ENCODE measurements at places on chromosomes 4 and X. TPM values are rescaled to one million over a fixed set of nuclear protein-coding genes. Genes with fewer than 3 reads are reported as not detected.

- no peaks in the 10 kb centered on the region for H3K36me3 ChIP-seq
- H3K4me3 ChIP-seq = no peak overlapping the region
- no peaks in the 10 kb centered on the region for H3K27me3 ChIP-seq
- no peak overlapping the region for H3K27ac ChIP-seq
- no peak for DNase-seq
Observed at GRCh38 chrX:120290107-120290506, 21.2 kb downstream of the TMEM255A start.

GRCh38 chr4:55214172-55214571, 88.8 kb upstream of the KDR start:
- peaks cover 2% of the 10 kb centered on the region for H3K27me3 ChIP-seq
- DNase-seq = no peak

DNA sequence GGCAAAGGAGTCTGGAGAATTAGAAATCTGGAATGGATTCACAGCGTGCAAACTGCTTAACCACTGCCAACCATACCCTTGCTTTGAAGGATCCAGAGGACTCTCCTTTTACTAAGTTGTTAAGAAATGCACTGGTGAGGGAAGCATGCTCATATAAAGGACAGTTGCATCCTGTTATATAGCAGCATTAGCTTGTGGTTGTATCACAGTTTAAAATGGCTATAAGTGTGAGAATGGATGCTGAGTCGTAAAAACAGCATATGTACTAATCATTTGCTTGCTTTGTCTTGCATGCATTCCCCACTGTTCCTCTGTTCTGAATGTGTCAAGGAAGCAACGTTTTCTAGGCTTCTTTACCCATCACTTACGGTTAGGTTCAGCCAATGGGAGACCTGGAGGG, 101.1 kb downstream of the CXCL13 start:
- H3K4me3 ChIP-seq = no peak overlapping the region
- DNase-seq = no peak
- H3K27ac ChIP-seq = no peak overlapping the region
- no peaks in the 10 kb centered on the region for H3K27me3 ChIP-seq

Gene HMGN5
- 6.1 TPM for total RNA-seq

Gene SLC49A3
- 0.19 TPM for total RNA-seq

Gene PHOX2B
- not detected for total RNA-seq

DNA sequence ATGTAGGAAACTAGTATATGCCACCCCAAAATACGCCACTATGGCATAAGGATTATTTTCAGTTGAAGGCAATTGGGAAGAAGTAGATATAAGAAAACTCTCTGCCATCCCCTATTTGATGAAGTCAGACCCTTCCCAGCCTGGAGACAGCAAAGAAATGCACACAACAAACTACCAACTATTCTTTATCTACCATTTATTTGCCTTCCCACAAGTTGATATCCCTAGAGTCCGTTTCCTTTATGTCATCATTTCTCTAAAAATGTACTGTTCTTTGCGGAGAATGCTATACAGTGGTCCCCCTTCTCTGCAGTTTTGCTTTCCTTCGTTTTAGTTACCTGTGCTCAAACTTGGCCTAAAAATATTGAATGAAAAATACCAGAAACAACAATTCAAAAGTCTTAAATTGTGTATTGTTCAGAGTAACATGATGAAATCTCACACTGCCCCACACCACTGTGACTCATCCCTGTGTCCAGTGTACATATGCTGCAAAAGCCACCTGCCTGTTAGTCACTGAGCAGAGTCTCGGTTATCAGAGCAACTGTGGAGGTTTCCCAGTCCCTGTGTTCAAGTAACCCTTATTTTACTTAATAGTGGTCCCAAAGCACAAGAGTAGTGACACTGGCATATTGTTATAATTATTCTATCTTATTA, 152.3 kb downstream of the WDFY3 start:
- H3K4me1 ChIP-seq = no peaks in the 10 kb centered on the region
- no peak overlapping the region for H3K27ac ChIP-seq
- DNase-seq = no peak
- no peaks in the 10 kb centered on the region for H3K27me3 ChIP-seq
- H3K36me3 ChIP-seq = no peaks in the 10 kb centered on the region

Gene GAGE12H
- not detected for total RNA-seq

DNA sequence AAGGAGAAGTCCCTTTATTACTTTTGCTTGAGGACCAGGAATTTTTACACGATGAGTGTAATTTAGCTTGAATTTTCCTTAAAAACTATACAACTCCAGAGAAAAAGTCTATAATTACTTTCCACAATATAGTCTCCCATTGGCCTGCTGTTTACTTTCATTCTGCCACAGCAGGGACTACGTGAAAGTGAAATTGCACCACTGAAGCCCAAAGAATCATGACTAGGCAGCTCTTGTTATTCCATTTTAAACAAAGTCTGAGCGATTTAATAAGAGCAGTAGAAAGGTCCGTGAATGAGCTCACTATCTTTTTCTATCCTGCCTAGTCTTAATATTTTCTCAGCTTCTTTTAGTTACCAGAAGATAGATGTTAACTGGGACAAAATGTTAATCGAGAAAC, 68.6 kb downstream of the ADGRG4 start:
- no peak for DNase-seq
- no peak overlapping the region for H3K4me3 ChIP-seq
- no peaks in the 10 kb centered on the region for H3K27me3 ChIP-seq

- no peaks in the 10 kb centered on the region for H3K36me3 ChIP-seq
- H3K4me1 ChIP-seq = peaks cover 16% of the 10 kb centered on the region
- no peaks in the 10 kb centered on the region for H3K27me3 ChIP-seq
- peak overlapping the region; percentile 79 for H3K4me3 ChIP-seq
- peak overlapping the region; percentile 44 for H3K27ac ChIP-seq
Observed at GRCh38 chrX:64976673-64977040, 407 bp upstream of the ZC4H2 start.

Gene IL3RA
- 1.2 TPM for total RNA-seq

DNA sequence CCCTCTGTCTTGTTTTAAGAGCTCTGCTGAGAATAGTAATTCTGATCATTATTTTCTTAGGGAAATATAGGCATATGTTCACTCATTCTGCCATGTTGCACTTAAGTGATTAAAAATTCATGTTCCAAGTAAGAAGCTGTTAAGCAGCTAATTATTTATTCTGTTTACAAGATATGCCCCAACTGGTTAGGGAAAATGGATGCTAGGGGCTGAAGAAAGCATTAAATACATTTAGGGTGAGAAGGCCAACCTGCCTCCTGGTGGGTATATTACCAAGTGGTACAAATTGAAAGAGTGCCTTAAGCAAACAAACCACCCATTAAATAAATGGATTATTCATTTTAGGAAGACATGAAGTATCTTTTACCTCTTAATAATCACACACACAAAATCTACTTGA, 392.6 kb upstream of the EPHA5 start:
- H3K4me3 ChIP-seq = no peak overlapping the region
- H3K27ac ChIP-seq = no peak overlapping the region
- no peaks in the 10 kb centered on the region for H3K27me3 ChIP-seq
- no peaks in the 10 kb centered on the region for H3K4me1 ChIP-seq
- peaks cover 1% of the 10 kb centered on the region for H3K36me3 ChIP-seq

- no peak overlapping the region for H3K4me3 ChIP-seq
- H3K27ac ChIP-seq = no peak overlapping the region
- no peaks in the 10 kb centered on the region for H3K36me3 ChIP-seq
- no peaks in the 10 kb centered on the region for H3K4me1 ChIP-seq
Observed at GRCh38 chrX:153525451-153525850, 8.0 kb downstream of the ATP2B3 start.

DNA sequence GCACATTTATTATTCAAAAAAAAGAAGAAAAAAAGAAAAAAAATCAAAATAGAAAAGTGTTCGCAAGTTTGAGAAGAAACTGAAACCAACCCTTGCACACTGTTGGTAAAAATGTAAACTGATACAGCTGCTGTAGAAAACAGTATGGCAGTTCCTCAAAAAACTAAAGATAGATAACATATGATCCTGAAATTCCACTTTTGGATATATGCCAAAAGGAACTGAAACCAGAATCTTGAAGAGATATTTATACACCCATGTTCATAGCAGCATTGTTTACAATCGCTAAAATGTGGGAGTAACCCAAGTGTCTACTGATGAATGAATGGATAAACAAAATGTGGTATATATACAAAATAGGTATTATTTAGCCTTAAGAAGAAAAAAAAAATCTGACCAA, 155.4 kb downstream of the TBCK start:
- no peak overlapping the region for H3K4me3 ChIP-seq
- H3K27ac ChIP-seq = no peak overlapping the region
- no peaks in the 10 kb centered on the region for H3K27me3 ChIP-seq
- H3K36me3 ChIP-seq = peaks cover 53% of the 10 kb centered on the region
- no peaks in the 10 kb centered on the region for H3K4me1 ChIP-seq
- no peak for DNase-seq

DNA sequence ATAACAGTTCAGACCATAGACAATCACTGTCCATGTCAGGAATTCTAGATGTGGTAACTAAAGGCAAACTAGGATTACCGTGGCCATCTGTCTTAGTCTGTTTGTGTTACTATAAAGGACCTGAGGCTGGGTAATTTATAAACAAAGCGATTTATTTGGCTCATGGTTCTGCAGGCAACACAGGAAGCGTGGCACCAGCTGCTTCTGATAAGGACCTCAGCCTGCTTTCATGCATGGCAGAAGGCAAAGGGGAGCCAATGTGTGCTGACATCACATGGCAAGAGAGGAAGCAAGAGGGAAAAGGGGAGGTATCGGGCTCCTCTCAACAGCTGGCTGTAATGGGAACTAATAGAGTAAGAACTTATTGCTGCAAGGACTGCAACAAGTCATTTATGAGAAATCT, 376.7 kb downstream of the GPM6A start:
- no peaks in the 10 kb centered on the region for H3K4me1 ChIP-seq
- peak; percentile 10 for DNase-seq
- H3K27ac ChIP-seq = no peak overlapping the region
- H3K4me3 ChIP-seq = no peak overlapping the region
- no peaks in the 10 kb centered on the region for H3K36me3 ChIP-seq

Gene MYL5
- 13.0 TPM for total RNA-seq

DNA sequence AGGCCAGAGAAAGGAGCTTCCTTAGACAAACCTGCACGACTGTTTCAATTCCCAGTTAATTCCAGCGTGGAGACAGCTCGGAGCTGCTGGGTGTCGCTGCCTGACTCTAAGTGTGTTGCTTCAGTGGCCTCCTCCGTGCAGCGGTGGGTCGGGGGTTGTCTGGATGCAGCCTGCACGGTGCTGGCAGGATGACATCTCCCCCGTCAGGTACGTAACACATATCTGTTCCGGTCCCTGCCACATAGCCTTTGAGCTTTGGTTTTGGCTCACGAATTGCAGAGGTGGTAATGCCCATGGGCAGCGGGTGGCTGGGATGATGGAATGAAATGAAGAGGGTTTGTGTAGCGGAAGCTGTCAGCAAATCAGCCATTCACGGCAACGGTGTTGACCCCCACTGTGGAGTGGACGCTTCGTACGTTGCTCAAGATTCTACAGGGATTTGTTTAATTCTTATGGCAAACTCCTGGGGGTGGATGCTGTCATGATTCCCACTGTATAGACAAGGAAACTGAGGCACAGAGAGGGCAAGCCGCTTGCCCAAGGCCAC, 33.7 kb upstream of the HMX1 start:
- no peaks in the 10 kb centered on the region for H3K36me3 ChIP-seq
- no peak overlapping the region for H3K4me3 ChIP-seq
- DNase-seq = no peak
- no peak overlapping the region for H3K27ac ChIP-seq
- H3K4me1 ChIP-seq = no peaks in the 10 kb centered on the region

Gene HSFX3
- total RNA-seq = not detected

DNA sequence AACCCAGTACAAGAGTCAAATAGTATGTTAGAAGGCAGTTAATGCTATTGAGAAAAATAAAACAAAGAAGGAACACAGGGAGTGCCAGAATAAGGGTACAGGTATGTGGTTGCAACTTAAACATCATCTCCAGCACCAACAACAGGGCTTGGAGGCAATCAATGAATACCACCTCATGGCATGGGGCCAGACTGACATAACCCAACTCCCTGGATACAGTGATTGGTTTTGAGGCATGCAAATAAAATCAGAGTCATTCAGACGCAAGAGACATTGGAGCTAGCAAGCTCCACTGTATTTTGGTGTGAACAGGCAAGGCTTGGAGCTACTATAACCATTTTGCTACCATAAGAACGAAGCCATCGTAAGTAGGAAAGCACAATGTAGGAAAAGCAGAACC, 56.7 kb downstream of the PPP3CA start:
- no peak overlapping the region for H3K4me3 ChIP-seq
- no peaks in the 10 kb centered on the region for H3K27me3 ChIP-seq
- H3K27ac ChIP-seq = no peak overlapping the region
- peaks cover 31% of the 10 kb centered on the region for H3K4me1 ChIP-seq

Gene FAAH2
- total RNA-seq = 10.3 TPM

Gene USP17L13
- total RNA-seq = not detected

Gene CYP2U1
- 1.5 TPM for total RNA-seq

Gene RPS3A
- total RNA-seq = 3,296 TPM

Gene SERTM2
- not detected for total RNA-seq

DNA sequence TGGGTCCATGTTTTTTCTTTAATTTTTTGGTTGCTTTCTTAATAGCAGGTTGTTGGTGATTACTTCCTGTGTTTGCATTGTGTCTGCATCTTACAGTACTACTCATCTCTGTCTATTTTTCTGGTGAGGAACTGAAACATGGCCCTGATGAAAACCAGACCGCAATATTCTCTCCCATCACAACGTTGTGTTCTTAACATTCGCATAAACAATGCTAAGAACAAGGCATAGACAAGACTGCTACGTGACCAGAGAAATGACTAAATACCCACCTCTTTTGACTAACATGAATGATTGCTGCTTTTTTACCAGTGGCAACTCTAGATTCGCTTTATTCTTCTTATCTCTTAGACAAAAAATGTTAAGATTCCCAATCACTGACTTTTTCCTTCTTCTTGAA, 179.1 kb downstream of the GC start:
- DNase-seq = no peak
- no peaks in the 10 kb centered on the region for H3K4me1 ChIP-seq
- peaks cover 6% of the 10 kb centered on the region for H3K27me3 ChIP-seq

DNA sequence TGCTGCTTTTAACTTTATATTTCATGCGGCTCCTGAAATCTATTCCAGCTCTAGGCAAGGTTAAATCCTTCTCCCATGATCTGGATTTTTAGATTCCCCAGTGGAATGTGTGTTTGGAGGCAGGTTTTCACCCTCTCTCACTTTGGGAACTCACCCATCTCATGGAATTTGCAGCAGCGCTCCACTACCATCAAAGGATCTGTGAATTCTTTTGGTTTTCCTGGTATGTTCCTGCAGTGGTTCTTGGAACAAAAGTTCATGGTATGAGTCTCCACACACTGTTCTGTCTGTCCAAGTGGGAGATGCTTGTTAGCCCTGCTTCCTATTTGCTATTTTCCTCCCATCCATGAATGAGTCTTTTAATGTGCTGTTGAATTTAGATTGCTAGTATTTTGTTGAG, 14.0 kb downstream of the APOOL start:
- H3K4me3 ChIP-seq = no peak overlapping the region
- no peak overlapping the region for H3K27ac ChIP-seq
- peaks cover 22% of the 10 kb centered on the region for H3K36me3 ChIP-seq
- DNase-seq = no peak
- H3K4me1 ChIP-seq = peaks cover 2% of the 10 kb centered on the region

All from activated CD4-positive, alpha-beta memory T cell treated with anti-CD3 and anti-CD28 coated beads for 36 hours (primary cell).